ENCODE measurements at places on chromosomes 4 and X.

DNA sequence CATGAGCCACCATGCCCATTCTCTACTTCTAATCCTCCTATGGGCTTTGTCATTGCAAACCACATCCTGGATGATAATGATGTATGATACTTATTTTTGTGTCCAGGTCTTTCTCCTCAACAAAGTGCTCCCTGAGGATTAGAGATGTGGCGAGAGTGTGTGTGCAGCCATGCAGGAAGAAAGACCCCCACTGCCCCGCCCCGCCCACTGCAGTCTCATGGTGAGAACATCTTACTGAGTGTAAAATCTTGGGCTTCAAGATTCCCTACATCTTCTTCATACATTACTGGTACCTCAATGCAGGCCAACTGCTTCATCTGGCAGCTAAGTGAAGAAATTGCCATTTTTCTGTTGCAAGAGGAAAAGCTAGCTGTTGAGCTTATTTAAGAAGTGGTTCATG lies 25.9 kb upstream of the MAP3K15 start:
- DNase-seq: no peak

GRCh38 chr4:74278490-74278889 lies 29.8 kb upstream of the EPGN start:
- no peak for DNase-seq

DNA sequence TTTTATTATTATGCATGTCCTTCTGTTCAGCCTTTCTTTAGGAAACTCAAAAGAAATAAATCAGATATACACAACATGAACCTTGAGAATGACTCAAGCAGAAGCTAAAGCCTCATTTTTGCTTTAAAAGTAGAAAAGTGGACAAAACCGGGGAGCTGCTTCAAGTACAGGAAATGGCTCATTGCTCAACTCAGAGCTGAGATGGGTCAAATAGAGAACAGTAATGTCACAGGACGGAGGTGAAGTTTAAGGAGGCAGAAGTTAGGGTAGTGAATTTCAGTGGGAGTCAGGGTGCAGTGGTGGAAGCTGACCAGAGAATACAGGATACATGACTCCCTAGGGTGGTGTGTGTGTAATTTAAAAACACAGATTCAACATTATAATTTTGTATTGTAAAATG lies 22.2 kb downstream of the PHKA2 start:
- no peak for DNase-seq

DNA sequence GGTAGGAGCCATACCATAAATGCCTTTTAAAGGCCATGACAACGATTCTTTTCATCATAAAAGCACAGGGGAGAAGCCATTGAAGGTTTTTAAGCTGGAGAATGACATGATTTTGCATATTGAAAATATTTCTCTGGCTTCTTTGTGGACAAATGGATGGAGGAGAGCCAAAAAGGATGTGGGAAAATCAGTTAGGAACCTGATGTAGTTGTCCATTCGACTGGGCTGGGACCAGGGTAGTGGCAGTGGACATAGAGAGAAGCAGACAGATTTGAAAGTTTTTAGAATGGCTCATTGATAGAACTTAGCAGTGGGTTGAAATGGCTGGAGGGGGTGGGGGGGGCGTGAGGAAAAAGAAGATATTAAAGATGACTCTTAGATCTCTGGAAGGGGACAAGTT lies 19.7 kb upstream of the MSN start:
- DNase-seq: no peak

- no peak for DNase-seq
These were observed 45.4 kb downstream of the SCD5 start for GRCh38 chr4:82753238-82753637.

- no peak for DNase-seq
These were observed 11.6 kb downstream of the SH3BP2 start for GRCh38 chr4:2804449-2804972.

- DNase-seq: no peak
These were observed 3.7 kb downstream of the SCARB2 start for GRCh38 chr4:76209881-76210280.
